ENCODE measurements at places on chromosomes 1 and 21. TPM values are rescaled to one million over a fixed set of nuclear protein-coding genes. Genes with fewer than 3 reads are reported as not detected.

DNA sequence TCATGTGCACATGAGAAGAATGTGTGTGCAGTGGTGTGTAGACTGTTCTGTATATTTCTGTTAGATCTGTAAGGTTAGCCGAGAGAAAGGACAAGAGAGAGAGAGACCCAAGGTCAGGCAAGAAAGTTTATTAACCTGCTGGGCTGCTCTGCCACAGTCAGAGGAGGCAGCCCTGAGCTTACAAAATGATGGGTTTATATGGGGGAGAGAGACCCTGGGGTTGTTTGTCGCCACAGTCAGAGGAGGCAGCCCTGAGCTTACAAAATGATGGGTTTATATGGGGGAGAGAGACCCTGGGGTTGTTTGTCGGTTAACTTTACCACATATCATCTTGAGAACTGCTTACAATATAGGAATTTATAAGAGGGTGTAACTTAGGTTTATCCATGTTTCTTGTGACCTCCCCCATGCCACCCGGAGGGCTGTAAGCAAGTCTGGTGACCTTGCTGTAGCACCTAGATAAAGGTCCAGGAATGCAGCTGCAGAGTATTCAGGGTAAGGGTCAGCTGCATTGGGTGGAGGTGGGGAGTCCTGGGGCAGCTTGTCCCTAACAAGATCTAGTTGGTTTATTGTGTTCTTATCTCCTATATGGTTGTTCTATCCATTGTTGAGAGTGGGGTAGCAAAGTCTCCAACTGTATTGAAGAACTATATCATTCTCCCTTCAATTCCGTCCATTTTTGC, 9.3 kb upstream of the ZBTB40 start:
- no peaks in the 10 kb centered on the region for H3K36me3 ChIP-seq
- no peak overlapping the region for H3K27ac ChIP-seq
- peaks cover 19% of the 10 kb centered on the region for H3K27me3 ChIP-seq
- H3K4me3 ChIP-seq: no peak overlapping the region
- no peaks in the 10 kb centered on the region for H3K4me1 ChIP-seq

- no peak overlapping the region for H3K4me3 ChIP-seq
- H3K36me3 ChIP-seq: no peaks in the 10 kb centered on the region
- H3K27ac ChIP-seq: no peak overlapping the region
- DNase-seq: no peak
- no peaks in the 10 kb centered on the region for H3K4me1 ChIP-seq
Measured at GRCh38 chr1:13487143-13487868, 26.5 kb downstream of the LRRC38 start.

The MYOCOS gene
- total RNA-seq: not detected

DNA sequence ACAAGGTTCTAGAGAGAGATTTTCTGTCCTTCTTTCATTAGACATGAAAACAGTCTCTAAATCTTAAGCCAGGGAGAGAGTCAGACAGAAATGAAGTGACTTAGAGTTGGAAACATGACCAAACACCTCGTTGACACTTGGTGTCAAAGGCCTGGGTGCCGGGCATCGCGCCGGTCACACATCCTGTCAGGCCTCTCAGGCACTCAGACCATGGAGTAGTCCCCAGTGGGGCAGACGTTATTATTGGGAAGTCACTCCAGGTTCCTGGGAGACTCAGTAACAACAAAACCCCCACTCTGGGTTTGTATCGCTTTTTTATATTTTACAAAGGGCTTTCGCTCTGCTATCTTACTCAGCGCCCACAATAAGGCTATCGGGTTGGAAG, 25.8 kb downstream of the KCNN3 start:
- peaks cover 6% of the 10 kb centered on the region for H3K27me3 ChIP-seq
- H3K4me3 ChIP-seq: no peak overlapping the region
- H3K4me1 ChIP-seq: peaks cover 4% of the 10 kb centered on the region
- no peak for DNase-seq
- H3K27ac ChIP-seq: no peak overlapping the region

The EVI5 gene
- total RNA-seq: 24.6 TPM

The RNF186 gene
- not detected for total RNA-seq

The FNDC10 gene
- 14.3 TPM for total RNA-seq

The SCAMP3 gene
- total RNA-seq: 152 TPM

GRCh38 chr1:114428083-114428754, 82.8 kb downstream of the TRIM33 start:
- no peak for DNase-seq
- H3K4me3 ChIP-seq: no peak overlapping the region
- peaks cover 7% of the 10 kb centered on the region for H3K4me1 ChIP-seq
- H3K36me3 ChIP-seq: peaks cover 36% of the 10 kb centered on the region

The PGLYRP4 gene
- total RNA-seq: not detected

- H3K36me3 ChIP-seq: peaks cover 14% of the 10 kb centered on the region
- H3K4me3 ChIP-seq: no peak overlapping the region
- H3K4me1 ChIP-seq: peaks cover 24% of the 10 kb centered on the region
- no peak overlapping the region for H3K27ac ChIP-seq
- DNase-seq: no peak
Measured at GRCh38 chr1:8597455-8597854, 220.0 kb downstream of the RERE start.

DNA sequence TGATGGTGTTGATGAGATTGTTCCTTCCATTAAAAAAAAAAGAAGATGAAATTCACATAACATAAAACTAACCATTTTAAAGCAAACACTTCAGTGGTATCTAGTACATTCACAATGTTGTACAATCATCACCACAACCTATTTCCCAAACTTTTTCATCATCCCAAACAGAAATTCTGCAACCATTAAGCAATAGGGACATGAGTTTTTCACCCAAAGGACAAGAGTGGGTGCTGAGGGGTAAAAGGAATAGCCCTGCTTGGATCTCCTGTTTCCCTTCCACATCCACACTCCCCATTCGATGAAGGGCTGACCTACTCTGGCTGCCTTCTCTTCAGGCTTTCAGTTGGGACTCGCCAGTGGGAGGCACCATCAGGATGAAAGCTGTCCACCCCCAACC, 59.3 kb downstream of the SLC9A1 start:
- H3K4me3 ChIP-seq: no peak overlapping the region
- peaks cover 2% of the 10 kb centered on the region for H3K36me3 ChIP-seq
- peaks cover 14% of the 10 kb centered on the region for H3K4me1 ChIP-seq
- no peaks in the 10 kb centered on the region for H3K27me3 ChIP-seq
- no peak for DNase-seq

GRCh38 chr1:211118407-211119102, 15.4 kb downstream of the KCNH1 start:
- no peak for DNase-seq
- H3K4me3 ChIP-seq: no peak overlapping the region
- no peak overlapping the region for H3K27ac ChIP-seq
- no peaks in the 10 kb centered on the region for H3K4me1 ChIP-seq
- peaks cover 17% of the 10 kb centered on the region for H3K27me3 ChIP-seq

GRCh38 chr1:102472520-102472919, 475.8 kb upstream of the OLFM3 start:
- no peak for DNase-seq
- H3K4me1 ChIP-seq: no peaks in the 10 kb centered on the region
- no peaks in the 10 kb centered on the region for H3K27me3 ChIP-seq
- no peak overlapping the region for H3K27ac ChIP-seq

The PRKCZ gene
- 2.5 TPM for total RNA-seq

- no peak overlapping the region for H3K27ac ChIP-seq
- DNase-seq: no peak
- peaks cover 36% of the 10 kb centered on the region for H3K27me3 ChIP-seq
Measured at GRCh38 chr1:201169971-201170532, 15.8 kb upstream of the TMEM9 start.

GRCh38 chr1:198280080-198280479, 123.3 kb downstream of the NEK7 start:
- no peak overlapping the region for H3K27ac ChIP-seq
- H3K4me1 ChIP-seq: peaks cover 11% of the 10 kb centered on the region
- H3K4me3 ChIP-seq: no peak overlapping the region
- no peak for DNase-seq
- H3K27me3 ChIP-seq: no peaks in the 10 kb centered on the region

DNA sequence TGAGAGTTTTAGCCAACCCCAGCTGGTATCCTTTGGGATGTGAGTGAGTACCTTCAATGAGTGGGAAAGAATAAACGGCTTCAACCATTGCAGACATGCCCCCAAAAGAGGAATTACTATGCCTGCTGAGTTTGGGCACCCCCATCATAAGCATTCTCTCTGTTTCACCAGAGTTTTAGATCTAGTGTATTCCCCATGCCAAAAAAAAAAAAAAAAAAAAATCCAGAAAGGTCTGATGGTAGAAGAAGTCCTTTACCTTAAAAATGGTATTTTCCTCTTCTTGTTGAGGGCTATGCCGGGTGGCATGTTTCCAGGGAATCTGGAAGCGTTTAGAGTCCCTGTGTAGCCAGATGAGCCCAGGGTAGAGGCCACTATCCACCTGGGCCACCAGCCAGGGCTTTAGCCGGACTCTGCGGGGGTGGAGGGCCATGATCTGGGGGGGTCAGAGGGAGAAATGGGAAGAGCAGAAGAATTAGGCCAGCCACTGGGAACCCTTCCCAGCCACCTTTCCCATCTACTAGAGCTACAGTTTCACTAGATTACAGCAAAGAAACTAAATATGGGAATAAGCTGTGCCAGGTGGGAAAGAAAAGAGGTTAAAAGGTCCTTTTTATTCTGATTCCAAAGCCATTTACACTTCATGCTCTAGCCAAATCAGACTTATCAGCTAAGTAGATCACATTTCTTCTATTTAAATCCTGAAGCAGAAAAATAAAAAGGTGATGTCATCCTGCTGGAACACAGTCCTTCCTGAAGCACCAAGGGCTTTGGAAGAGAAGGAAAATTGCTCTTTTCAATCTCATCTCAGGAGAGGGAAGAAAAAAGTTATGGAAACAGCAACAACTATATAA, 4.7 kb downstream of the IRF6 start:
- H3K4me1 ChIP-seq: peaks cover 12% of the 10 kb centered on the region
- H3K36me3 ChIP-seq: no peaks in the 10 kb centered on the region
- H3K27ac ChIP-seq: no peak overlapping the region
- no peak for DNase-seq

DNA sequence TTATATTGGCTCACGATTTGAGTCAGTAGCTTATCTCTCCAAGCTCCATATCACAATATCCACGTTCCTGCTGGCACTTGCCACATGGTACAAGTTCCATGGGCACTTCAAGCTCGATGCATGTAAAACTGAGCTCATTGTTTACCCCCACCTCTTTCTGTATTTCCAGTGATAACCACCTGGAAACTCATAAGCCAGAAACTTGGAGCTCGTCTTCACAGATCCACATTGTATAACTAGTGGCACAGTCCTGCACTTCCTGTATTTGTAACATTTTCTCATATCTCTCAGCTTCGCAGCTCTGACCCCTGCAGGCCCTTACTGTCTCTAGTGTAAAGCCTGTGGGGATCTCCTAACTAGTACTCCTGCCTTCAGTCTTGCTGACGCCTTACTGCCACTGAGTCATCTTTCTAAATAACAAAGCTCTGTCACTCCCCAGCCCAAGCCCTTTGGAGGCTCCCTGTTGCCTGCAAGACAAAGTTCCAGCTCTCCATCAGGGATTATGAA, 6.5 kb upstream of the C2CD4D start:
- H3K4me3 ChIP-seq: peak overlapping the region; percentile 11
- H3K36me3 ChIP-seq: peaks cover 39% of the 10 kb centered on the region
- no peak for DNase-seq

The GJB3 gene
- total RNA-seq: not detected

DNA sequence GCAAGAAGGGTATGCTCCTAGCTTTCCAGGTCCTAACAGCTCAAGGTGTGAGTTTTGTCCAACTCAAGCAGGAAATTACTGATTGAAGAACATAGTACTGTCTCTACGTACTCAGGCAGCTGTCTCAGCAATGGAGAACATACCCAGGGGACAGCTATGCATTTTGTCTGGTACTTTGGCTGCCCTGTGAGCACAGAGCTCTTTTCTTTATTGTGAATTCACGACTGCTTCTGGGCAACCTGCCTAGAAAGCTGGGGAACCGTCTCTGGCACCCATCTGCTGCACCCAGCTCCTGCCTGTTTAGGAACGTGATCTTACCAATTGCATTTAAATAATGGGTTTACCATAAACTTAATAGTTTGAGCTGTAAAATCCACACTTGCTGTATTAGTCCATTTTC, 258.1 kb downstream of the HHAT start:
- no peak for DNase-seq
- H3K27ac ChIP-seq: no peak overlapping the region

DNA sequence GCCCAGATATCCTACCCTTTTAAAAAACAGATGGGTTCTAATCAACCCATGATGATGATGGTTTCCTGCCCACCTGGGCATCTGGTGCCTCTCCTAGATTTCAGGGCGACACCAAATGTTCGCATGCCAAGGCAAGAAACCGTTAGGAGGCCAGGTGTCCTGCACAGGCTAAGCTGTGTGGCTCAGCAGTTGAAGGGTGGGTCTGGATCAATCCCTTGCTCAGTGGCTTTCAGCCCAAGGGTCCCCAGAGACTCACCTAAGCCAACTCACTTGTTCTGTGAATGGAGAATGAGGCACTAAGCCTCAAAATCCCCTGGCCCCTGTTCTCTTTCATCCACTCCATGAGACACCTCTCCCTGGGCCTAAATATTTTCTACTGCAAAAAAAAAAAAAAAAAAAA, 169.1 kb upstream of the EDN2 start:
- H3K4me1 ChIP-seq: peaks cover 81% of the 10 kb centered on the region
- H3K27me3 ChIP-seq: no peaks in the 10 kb centered on the region
- peak overlapping the region; percentile 11 for H3K4me3 ChIP-seq
- H3K27ac ChIP-seq: no peak overlapping the region

GRCh38 chr1:3716351-3716750, 35.9 kb upstream of the CCDC27 start:
- no peaks in the 10 kb centered on the region for H3K36me3 ChIP-seq
- H3K27me3 ChIP-seq: no peaks in the 10 kb centered on the region
- H3K4me1 ChIP-seq: no peaks in the 10 kb centered on the region
- H3K27ac ChIP-seq: no peak overlapping the region
- H3K4me3 ChIP-seq: no peak overlapping the region

- no peak overlapping the region for H3K4me3 ChIP-seq
- no peaks in the 10 kb centered on the region for H3K4me1 ChIP-seq
- H3K36me3 ChIP-seq: peaks cover 67% of the 10 kb centered on the region
Measured at GRCh38 chr1:151243683-151244216, 10.8 kb upstream of the PSMD4 start.

DNA sequence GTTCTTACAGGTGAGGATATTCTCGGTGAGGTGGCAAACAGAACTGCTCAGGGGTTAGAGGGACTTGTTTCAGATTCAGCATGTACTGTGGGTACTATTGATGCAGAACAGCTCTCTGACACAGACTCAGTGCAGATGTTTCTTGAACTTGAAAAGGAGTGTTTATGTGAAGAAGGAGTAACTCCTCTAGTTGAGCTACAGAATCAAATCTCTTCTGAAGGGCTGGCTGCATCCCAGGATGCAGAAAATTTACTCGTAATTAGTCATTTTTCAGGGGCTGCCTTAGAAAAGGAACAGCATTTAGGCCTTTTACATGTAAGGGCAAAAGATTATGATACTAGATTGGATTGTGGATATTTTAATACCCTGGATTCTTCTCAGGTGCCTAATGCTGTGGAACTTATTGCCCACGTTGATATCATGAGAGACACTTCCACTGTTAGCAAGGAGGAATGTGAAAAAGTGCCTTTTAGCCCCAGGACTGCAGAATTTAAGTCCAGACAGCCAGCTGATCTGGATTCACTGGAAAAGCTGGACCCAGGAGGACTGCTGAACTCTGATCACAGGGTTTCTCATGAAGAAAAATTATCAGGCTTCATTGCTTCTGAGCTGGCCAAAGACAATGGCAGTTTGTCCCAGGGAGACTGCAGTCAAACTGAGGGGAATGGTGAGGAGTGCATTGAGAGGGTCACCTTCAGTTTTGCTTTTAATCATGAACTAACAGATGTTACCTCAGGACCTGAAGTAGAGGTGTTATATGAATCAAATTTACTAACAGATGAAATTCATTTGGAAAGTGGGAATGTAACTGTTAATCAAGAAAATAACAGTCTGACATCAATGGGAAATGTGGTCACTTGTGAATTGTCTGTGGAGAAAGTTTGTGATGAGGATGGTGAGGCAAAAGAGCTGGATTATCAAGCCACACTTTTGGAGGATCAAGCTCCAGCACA, 79.6 kb upstream of the BMP8A start:
- no peak for DNase-seq
- no peak overlapping the region for H3K4me3 ChIP-seq
- H3K36me3 ChIP-seq: peaks cover 18% of the 10 kb centered on the region

Measured in activated CD4-positive, alpha-beta T cell treated with anti-CD3 and anti-CD28 coated beads, Interleukin-2, amount 10 ng/mL, durations not matched to agents 24 days and 14 days (primary cell).